ENCODE measurements at places on chromosomes 2 and 18. TPM values are rescaled to one million over a fixed set of nuclear protein-coding genes. Genes with fewer than 3 reads are reported as not detected.

Gene CCDC141
- under 0.01 TPM for total RNA-seq

Gene DPYSL5
- total RNA-seq = not detected

Gene ANKRD29
- 14.7 TPM for total RNA-seq

Gene PROKR1
- total RNA-seq = not detected

All from subcutaneous preadipocyte (primary cell).